ENCODE measurements at places on chromosomes 3 and 15.

- ATAC-seq: no peak
Measured at GRCh38 chr15:40770147-40770721, 454 bp downstream of the C15orf62 start.

DNA sequence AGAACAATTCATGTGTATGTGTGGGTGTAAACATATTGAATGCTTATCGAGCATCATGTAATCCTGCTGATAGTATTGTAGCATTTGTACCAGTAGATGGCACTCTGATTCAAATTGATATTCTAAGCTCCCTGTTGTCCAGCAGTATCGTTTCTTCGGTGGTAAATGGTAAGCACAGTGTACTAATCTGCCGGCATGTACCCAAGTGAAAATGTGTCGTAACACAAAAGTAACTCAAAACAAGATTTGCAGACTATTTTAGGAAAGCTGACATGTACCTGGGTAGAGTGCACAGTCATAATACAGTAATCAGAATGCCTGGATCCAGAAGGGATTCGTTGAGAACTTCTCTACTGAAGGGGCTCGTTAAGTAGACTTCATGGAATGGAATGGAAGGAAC is 31.7 kb upstream of the MNS1 start:
- ATAC-seq: peak; percentile 65

DNA sequence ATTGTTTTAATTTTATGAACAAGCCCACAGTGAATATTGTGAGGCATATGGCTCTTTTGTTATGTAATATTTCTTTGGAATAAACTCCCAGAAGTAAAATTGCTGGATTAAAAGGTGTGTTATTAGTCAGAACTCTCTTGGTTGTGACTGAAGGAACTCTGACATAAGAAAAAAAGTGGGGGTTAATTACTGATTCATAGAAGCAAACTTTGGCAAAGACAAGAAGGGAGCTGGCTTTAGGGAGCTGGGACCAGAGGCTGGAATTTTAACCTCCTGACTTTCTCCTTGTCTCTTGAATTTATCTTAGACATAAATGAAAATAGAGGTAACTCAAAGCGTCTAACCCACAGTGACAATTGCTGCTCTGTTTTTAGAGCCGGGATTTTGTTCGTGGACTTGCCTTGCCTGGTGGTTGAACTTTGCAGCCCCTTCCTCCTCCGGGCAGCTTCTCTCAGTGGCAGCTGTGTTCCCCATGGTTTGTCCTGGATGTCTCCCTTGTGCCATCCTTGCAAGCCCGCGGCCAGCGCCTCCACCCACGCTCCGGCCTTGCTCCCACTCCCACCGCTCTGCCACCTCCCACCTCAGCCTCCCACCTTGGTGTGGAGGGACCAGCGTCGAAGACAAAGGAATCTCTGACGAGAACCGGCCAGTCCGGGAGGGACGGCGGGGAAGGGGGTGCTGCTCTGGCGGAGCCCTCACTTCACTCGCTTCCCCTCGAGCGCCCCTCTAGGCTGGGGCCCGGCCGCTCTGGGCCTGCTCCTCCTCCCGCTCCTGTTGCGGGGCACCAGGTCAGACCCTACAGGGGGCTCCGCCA is 28.0 kb downstream of the ARHGAP31 start:
- ATAC-seq: peak; percentile 16

GRCh38 chr3:53155760-53156159 is 5.2 kb upstream of the PRKCD start:
- ATAC-seq: no peak

DNA sequence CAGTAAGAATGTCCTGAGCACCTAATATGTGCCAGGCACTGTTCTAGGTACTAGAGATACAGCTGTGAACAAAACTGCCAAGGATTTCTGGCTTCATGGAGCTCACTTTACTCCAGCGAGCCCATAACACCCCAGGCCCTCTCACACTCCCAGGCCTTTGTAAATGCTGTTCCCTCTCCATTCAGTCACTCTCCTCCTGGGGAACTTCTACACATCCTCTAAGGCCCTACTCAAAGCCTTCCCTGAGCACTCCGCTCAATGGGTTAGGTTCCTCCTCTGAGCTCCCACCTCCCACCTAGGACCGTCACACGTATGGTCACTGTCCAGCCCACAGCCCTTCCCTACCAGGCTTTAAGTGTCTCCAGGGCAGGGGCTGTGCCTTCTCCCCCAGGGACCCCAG is 27.2 kb downstream of the SEMA7A start:
- ATAC-seq: no peak

GRCh38 chr15:49328941-49329340 is 94.1 kb upstream of the FGF7 start:
- ATAC-seq: no peak

DNA sequence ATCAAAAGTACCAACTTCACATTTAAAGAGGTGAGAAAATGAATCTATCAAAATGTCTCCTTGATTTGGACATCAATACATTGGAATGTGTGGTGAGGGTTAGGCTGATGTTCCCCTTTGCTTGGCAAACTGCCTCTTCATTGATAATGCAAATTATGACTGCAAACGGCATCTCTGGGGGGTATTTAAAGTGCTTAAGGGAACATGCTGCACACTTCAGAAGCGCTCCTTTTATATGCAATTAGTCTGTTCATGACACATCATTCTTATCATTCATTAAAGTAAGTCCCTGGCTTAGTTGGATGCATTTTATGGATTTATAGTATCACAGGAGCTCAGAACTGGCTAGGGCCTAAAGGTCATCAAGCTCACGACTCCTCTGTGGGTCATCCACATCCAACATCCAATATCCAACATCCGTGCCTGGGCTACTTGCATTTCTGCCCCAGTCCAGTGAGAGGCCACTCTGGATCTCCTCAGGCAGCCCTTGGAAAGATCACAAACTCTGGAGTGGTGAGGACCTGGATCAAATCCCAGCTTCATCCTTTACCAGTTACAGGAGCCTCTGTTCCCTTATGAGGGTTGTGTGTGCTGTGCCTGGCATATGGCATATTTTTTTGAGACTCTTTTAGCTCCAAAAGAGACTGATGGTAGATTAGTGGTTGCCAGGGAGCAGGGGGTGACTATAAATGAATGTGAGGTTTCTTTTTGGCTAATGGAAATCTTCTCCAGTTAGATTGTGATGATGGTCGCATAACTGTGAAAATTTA is 136.8 kb upstream of the FOXB1 start:
- no peak for ATAC-seq

DNA sequence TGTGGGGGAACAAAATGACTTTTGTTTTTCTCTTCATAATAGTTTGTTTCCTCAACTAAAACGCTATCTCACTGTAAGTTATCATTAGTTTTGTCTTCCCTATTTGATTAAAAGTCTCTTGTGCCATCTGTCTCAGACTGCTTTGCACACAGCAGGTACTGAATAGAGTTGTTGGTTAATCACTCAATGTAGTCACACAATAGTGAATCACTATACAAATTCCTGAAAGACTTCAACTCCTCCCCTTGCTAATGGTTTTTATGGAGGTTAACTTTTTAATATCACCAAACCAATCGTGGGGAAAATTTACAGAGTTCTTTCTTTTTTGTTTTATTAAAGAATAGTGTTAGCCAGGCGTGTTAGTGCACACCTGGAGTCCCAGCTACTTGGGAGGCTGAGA is 2.6 kb upstream of the NGLY1 start:
- ATAC-seq: no peak

- no peak for ATAC-seq
Measured at GRCh38 chr3:20235796-20236195, 49.8 kb upstream of the SGO1 start.

DNA sequence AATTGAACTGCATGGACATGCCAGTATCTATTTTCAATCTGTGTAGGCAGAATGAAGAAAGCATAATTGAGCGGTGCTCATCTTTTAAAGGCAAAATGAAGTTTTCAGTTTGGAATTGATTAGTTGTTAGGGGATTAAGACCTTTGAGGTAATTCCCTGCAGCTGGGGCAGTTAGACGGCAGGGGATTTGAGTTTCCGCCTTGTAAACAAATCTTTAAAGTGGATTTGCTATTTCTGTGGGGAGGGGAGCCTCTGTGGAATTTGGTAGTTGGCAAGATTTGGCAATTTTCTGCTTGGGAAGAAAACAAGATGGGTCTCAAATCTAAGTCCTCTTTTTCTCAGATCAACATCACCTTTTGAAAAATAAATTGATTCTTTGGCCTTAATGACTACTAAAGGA is 212.5 kb upstream of the CNTN6 start:
- ATAC-seq: no peak

DNA sequence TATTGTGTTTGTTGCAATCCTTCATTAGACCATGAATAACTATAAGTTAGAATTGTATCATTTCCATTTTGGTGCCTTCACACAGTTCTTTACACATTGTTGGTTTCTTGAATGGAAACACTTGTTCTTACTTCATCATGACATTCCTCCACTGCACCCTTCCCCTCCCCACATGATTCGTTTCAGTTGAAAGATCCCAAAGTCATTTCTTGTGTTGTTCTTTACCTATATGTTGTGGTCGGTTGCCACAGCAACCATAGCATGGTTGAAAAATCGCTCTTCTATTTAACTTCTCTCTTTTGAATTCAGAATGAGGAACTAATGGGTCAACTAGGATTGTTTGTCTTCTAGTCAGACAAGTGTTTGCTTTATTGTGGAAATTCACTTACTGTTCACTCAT is 103.3 kb downstream of the IL1RAP start:
- peak; percentile 59 for ATAC-seq

GRCh38 chr15:65583701-65584100 is 27.2 kb downstream of the INTS14 start:
- ATAC-seq: peak; percentile 88

- ATAC-seq: no peak
Measured at GRCh38 chr15:25059698-25060471, 105.1 kb downstream of the SNRPN start.

GRCh38 chr15:97867870-97868269 is 92.6 kb upstream of the ARRDC4 start:
- no peak for ATAC-seq

DNA sequence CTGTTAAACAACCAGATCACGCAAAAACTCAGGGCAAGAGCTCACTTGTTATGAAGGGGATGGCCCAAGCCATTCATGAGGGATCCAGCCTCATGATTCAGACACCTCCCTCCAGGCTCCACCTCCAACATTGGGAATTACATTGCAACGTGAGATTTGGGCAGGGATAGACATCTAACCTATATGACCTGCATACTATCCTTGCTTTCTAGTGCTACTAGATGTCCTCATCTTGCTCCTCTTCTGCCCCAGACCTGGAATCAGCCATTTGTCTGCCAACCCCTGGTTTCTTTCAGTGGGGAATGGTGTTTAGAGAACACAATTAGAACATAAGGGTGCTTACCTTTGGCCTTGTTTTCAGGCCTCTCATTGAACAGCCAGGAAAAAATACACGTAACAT is 63.2 kb downstream of the RPN1 start:
- ATAC-seq: no peak

- ATAC-seq: peak; percentile 99
Measured at GRCh38 chr15:52651868-52652267, 27.3 kb downstream of the ATOSA start.

GRCh38 chr15:72796515-72797337 is 13.2 kb upstream of the ADPGK start:
- peak; percentile 78 for ATAC-seq

DNA sequence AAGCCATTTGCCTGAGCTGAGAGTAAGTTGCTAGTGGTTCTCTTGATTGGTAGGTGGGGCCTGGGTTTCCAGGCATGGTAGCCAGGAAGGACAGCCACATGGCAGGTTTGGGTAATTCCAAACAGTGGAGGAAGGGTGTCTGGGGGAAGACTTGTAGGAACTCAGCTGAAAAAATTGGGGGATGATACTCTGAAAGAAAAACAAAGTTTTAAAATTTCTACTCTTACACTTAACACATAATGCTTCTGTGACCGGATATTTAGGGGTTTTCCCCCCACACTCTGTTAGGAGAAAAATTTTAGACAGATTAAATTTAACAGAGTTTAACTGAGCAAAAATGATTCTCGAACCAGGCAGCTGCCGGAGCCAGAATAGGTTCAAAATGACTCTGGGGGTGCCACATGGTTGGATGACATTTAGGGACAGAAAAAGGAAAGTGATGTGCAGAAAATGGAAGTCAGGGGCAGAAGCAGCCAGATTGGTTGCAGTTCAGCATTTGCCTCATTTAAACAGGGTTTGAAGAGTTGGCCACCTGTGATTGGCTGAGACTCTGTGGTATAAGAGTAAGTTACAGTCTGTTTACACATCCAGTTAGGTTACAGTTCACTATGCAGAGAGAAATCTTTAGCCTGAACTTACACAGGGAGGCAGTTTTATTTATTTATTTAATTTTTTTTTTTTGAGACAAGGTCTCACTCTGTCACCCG is 8.1 kb downstream of the B2M start:
- peak; percentile 79 for ATAC-seq

- ATAC-seq: no peak
Measured at GRCh38 chr15:79858469-79858868, 38.3 kb downstream of the MTHFS start.

GRCh38 chr3:24722087-24722486 is 227.4 kb upstream of the THRB start:
- no peak for ATAC-seq

All from activated T-helper 17 cell treated with anti-CD3 and anti-CD28 coated beads, Interleukin-2, amount 50 U/mL, for 72 hours (primary cell).